Kasumi-1 (cell line): ENCODE measurements at places on chromosomes 7 and 10.
A peak's percentile ranks its signal among the peaks of the same experiment; 100 is the strongest.

- no peak for DNase-seq
Observed at GRCh38 chr10:115624448-115624847, 531.3 kb downstream of the ATRNL1 start.

- no peak for DNase-seq
Observed at GRCh38 chr10:49177391-49178355, 10.5 kb downstream of the TMEM273 start.

GRCh38 chr7:106075937-106076336 is 36.2 kb downstream of the SYPL1 start:
- DNase-seq, result no peak

- DNase-seq, result peak; percentile 87
Observed at GRCh38 chr10:52779541-52780390, 7.2 kb upstream of the MBL2 start.

DNA sequence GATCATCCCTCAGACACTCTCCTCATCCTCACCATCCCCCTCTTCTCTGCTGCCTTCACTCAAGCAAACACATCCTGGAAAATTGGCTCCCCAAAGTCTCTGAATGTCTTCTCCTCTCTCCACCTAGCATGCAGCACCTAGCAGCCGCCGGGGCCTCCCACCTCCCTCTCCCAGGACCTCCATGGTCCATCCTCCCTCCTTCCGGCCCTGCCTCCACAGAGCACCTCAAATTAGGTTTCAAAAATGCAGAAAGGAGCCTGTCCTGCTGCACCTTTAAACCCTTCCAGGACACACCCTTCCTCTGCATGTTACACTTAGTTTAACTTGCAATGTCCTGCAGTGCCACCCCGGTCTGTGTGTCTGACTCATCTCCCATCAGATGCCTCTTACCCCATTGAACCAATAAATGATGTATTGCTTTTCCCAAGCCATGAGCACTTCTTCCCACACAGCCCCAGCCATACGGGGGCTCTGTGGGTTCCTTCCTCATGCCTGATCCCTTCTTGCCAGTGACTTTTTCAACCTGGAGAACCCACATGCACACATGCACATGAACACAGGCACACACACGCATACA is 582.5 kb upstream of the MGMT start:
- DNase-seq, result no peak

DNA sequence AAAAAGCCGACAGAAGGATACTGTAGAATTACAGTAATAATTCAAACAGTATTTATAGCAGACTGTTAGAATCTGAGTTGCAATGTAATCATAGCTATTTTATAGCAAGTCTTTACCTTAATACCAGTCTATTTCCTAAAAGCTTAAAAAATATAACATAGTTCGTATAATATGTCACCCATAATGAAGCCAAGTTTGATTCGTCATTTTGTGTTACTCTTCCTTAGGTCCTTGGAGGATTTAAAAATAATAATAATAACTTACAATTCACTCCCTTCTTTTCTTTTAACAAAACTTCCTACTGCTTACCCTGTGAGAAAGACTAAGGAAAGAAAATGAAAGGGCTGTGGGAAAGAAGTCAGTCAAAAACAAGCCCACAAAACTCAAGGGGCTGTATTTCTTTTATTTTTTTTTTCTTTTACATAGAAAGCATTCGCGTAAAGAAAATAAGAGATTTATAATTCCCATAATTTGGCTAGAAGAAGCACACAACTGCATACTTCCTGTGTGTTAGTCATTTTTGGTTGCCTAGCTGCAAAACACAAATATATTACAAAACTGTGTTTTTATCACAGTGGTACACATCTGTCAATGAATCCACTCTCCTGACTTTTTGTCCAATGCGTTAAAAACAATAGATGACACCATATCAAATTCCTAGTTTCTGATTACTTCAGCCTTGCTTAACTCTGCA is 187.2 kb upstream of the CELF2 start:
- DNase-seq, result no peak

DNA sequence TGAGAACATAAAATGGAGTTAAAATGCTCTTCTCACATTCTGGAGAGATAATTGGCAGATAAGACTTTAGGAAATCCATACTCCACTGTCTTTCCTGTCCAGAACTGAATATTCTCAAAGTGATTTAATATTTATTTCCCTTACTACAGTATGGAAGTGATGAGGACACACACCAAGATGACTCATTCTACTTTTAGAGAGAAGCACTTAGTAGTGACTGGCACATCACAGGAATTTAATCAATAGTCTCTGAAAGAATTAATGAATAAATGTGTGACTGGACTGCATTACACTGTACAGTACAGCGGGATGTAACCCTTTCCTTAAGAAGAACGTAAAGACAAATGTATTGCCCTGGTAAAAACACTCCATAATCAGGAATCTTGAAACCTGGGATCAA is 116.7 kb downstream of the SEMA3E start:
- DNase-seq, result no peak

DNA sequence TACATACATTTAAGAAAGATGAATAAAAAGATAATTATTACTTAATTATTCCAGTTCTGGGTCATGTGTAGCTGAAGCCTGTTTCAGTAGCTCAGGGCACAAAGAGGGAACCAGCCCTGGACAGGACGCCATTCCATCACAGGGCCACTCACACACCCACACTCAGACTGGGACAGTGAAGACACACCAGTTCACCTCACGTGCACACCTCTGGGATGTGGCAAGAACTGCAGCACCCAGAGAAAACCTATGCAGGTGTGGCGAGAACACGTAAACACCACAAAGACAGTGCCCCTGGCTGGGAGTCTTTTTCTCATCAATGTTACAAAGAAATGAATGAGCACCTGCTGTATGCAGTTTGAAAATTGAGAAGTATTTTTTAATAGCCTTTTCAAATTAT is 1.6 kb upstream of the IDI1 start:
- peak; percentile 40 for DNase-seq

DNA sequence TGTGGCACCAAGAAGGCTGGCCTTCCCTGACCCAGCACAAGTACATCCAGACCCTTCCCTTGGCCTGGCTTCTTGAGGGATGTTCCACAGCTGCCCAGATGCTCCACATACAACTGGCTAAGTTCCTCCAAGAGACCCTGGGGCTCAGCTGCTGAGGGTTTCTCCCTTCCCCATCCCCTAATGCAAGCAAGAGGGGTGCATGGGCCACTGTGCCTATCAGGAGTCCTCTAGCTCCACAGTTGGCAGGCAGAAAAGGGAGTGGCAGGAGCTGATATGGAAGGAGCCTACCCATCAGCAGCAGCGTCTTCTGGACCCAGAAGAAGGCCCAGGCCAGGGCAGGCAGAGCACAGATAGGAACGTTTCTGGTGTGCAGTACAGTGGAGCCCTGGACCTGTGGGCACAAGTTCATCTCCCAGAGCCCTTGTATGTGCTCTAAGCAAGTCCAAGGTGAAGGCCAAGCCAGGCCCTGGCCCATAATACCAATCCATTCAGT is 26.2 kb downstream of the VSIR start:
- no peak for DNase-seq

GRCh38 chr10:91711885-91712680 is 79.2 kb upstream of the PPP1R3C start:
- no peak for DNase-seq

DNA sequence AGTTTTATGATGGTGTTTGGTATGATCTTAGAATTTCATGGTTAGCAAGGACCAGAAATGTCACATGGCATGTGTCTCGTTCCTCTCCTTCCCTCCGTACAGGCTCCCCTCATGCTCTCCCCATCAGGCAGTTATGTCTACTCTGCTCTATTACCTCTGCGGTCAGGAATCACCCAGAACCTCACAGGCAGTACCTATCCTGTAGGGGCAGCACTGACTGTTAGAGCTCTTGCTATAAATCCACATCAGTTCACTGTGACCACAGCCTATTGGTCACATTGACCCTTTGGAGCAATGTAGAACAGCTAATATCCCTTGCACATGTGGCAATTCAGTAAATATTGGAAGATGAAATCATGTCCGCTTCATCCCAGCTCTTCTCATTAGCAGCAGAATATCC is 151.8 kb downstream of the WNT2 start:
- no peak for DNase-seq

DNA sequence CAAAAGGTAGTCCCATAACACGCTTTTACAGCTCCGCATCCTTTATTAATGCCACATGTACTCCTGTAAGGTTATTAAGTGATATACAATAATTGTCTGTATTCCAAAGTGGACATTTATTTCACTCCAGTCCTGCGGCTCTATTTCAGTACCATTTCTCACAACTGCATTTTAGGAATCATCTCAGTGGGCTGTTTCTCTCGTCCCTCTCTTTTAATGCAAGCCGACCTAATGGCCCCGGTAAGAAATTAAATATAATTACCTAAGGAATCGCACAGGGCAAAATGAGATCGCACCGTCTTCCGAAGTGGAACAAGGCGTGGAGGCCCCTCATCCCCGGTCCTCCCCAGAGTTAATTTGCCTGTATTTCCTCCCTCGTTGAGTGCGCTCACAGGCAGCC is 216.5 kb downstream of the RAB11FIP2 start:
- DNase-seq, result no peak

DNA sequence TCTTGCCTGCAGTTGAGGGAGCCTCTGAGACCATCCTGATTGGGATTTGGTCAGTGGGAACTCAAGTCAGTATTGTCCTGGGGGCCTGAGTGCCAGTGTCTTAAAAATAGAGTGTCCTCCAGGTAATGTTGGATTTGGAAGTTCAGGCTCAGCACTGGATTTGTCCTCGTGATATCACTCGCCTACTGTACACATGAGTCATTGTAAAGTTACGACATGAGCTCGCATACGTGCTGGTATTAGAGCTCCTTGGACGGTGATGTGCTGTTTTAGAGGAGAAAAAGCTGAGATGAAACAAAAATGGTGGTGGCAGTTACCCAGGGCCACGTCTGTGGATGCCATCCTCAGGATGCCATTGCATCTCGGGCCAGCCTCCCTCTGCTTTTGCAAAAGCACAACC is 78.2 kb downstream of the MGMT start:
- DNase-seq, result no peak
